ENCODE measurements at places on chromosomes 3 and 15.

- no peak for DNase-seq
These were observed 42.2 kb upstream of the B3GNT5 start for GRCh38 chr3:183210862-183211341.

GRCh38 chr3:193236599-193236998, 4.4 kb upstream of the PLAAT1 start:
- no peak for DNase-seq

- no peak for DNase-seq
These were observed 4.6 kb downstream of the EFCC1 start for GRCh38 chr3:129005526-129006303.

DNA sequence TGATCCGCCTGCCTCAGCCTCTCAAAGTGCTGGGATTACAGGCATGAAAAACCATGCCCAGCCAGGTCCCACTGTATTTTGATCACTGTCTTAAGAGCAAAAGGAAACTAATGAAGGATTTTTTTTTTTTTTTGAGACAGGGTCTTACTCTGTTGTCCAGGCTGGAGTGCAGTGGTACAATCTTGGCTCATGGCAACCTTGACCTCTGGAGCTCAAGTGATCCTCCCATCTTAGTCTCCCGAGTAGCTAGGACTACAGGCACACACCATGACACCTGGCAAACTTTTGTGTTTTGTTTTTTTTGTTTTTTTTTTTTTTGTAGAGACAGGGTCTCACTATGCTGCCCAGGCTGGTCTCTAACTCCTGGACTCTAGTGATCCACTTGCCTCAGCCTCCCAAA, 6.4 kb downstream of the EMC3 start:
- DNase-seq = no peak

GRCh38 chr15:44726568-44727484, 9.5 kb upstream of the TRIM69 start:
- DNase-seq = no peak

GRCh38 chr3:152718810-152719209, 116.1 kb upstream of the P2RY1 start:
- DNase-seq = no peak

GRCh38 chr15:100866386-100867330, 13.0 kb upstream of the ALDH1A3 start:
- no peak for DNase-seq

- no peak for DNase-seq
These were observed 102.6 kb downstream of the GMPS start for GRCh38 chr3:155972885-155973584.

DNA sequence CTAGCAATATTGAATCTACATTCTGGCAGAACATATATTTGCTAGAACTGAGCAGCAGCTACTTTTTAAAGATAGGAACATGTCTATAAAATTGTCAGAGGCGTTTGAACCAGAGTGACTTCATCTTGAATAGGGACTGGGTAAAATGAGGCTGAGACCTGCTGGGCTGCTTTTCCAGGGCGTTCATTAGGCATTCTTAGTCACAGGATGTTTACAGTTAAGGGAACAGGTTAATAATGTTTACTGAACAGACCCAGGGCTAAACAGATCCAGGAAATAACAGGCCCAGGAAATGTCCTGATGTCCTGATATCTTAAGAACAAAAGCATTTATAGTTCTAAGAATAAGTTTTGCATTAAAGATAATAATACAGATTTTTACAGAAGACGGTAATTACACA, 34.5 kb upstream of the B3GALNT1 start:
- no peak for DNase-seq

DNA sequence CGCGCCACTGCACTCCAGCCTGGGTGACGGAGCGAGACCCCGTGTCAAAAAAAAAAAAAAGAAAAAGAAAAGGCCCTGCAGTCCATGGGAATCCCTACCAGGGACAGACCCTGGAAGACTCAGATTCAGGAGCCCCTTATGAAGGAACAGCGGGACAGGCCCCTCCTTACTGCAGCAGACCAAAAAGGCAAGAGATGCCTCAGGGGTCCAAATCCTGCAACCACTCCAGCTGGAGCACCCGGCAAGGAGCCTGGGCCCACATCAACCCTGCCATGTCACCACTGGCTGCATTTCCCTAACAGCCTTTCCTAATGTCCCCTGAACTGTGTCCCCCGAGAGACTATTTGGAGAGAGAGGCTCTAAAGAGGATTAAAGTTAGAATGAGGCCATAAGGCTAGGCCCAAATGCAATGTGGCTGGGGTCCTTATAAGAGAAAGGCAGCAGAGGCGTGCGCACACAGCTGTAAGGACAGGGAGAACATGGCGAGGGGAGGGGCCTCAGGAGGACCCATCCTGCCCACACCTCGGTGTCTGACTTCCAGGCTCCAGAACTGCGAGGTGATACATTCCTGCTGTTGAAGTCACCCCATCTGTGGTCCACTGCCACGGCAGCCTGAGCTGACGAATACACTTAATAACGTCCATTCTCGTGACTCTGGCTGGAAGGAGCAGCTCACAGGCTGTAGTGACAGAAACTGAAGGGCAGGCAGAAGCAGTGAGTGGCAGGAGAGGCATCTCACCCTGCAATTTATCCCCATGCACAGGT, 78.1 kb downstream of the ATP10A start:
- no peak for DNase-seq

DNA sequence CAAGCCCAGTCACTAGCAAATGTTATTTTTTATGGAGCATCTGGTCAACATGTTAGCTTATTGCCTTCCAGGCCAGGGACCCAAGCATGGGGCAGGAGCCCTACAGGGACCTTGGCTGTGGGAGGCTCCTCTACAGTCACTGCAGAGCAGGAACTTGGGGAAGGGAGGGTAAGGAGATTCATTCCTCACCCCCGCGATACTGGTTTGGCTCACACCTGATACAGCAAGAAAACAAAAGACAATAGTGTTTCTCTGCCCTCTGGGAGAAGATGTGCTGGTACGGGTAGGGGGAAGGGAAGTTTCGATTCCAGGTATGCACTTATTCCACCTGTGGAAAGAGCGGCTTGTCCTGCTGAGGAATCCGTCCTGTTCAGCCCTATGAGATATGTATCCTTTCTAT, 77.6 kb downstream of the SLC12A8 start:
- no peak for DNase-seq

DNA sequence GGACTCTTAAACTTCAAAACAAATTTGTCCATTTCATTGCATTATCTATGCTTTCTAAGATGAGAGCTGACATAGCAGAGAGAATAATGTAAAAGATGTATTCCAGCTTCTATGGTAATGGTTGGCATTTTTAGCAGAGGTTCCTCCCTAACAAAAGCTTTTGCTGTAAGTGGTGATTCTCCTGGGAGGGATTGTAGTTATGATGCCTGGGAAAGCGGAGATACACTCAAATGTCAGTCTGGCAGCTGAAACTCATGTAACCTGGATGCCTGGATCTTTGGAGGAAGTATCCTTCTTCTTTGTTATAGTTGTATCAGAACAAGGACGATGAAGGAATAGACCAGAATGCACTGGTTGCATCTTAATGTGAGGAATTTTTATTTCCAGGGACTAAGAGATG, 7.5 kb downstream of the CHL1 start:
- DNase-seq = no peak

DNA sequence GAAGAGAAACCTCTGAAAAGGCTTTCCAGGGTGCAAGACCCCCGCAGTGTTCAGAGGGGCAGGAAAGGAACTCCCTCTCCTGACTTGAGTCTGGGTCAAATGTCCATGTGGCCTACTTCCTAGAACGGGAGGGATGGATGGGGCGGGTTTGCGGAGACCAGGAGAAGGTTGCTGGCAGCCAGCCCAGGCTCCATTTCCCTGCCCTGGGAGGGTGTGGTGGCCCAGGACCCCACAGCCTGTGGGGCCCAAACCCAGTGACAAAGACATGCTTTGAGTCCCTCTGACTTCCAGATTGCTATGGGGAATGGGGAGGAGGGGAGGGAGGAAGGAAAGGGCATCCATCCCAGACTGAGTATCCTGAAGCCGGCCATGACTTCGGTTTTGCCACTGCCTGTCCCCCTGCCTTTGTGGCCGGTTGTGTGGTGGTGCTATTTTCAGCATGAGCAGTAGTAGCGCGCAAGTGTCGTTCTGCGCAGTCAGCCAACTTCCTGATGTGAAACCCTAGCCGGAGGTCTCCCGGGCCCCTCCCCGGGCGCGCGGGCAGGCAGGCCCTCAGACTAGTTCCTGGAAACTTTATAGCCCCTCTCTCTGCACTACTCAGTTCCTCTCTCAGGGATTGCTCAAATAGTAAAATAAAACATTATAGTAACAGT, 24.4 kb downstream of the MAGEF1 start:
- no peak for DNase-seq

GRCh38 chr3:54966979-54967378, 39.1 kb upstream of the LRTM1 start:
- no peak for DNase-seq

DNA sequence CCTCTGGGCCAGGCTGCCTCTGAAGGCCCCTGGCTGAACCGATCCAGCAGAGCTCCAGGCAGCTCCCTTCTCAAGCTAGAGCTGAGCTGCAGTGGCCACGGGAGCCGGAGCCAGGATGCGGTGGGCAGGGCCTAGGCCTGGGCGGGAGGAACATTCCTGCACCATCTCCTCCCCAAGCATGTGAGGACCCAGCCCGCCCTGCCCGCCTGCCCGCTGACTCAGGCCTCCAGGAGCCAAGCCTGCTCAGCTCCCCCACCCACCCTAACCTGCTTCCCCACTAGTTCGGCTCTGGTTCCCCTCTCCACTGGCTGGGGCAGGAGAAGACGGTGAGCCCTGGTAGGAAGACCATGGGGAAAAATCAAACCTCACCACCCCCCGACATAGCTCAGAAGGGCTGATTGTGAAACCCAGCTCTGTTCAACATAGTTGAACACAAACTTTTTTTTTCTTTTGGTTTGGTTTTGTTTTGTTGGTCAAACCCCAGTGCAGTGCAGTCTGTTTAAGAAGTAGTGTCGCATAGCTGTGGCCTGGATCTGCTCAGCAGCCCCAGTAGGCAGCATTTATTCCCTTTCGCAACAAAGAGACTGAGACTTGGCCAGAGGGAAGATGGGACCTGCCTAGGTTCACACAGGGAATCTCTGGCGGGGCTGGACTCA, 13.5 kb downstream of the SNX33 start:
- no peak for DNase-seq

- DNase-seq = no peak
These were observed 116.7 kb downstream of the MCTP2 start for GRCh38 chr15:94348084-94348483.

Data from stimulated activated CD8-positive, alpha-beta memory T cell treated with anti-CD3 and anti-CD28 coated beads, Interleukin-4, amount 100 ng/mL, for 4 hours (primary cell).